Right ventricle myocardium superior (tissue), 1 donor: ENCODE measurements at places on chromosomes 6 and 20.

DNA sequence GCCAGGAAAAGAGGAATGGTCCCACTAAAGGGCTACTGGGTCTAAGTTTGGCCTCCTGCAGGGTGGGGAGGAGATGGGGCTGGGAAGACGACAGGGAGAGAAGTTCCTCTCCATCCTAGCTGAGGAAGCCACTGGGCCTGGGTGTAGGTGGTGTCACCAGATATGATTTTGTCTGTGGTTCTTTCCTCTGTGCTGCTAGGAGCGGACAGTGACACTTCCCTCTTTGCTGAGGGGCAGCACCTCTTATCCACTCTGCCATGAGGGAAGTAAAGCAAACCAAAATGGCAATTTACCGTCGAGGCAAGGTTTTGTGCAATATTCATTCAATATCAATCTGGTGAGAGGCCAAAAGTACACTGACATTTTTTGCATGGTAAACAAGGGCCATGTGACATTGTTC lies 33.0 kb upstream of the NR2E1 start:
- no peak for DNase-seq

DNA sequence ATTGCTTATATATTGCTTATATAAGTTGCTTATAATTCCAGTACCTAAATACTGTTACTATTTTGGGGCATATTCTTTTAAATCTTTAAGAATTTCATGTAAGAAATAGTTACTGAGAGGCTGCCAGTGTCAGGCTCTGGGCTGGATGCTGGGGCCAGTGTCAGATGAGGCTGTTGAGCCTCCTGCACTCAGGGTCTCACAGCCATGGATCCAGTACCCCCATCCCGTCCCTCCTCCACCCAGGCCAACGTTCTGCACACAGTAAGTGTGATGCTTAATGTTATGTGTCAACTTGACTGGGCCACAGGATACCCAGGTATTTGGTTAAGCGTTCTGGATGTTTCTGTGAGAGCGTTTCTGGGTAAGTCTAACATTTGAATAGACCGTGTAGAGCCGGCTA lies 119.5 kb upstream of the PMEPA1 start:
- no peak for DNase-seq

GRCh38 chr20:58043236-58044140 lies 185.0 kb downstream of the ANKRD60 start:
- DNase-seq, result no peak

- no peak for DNase-seq
Observed at GRCh38 chr20:58146081-58146745, 82.2 kb downstream of the ANKRD60 start.

- DNase-seq, result no peak
Observed at GRCh38 chr6:106477146-106477545, 116.6 kb downstream of the CRYBG1 start.

DNA sequence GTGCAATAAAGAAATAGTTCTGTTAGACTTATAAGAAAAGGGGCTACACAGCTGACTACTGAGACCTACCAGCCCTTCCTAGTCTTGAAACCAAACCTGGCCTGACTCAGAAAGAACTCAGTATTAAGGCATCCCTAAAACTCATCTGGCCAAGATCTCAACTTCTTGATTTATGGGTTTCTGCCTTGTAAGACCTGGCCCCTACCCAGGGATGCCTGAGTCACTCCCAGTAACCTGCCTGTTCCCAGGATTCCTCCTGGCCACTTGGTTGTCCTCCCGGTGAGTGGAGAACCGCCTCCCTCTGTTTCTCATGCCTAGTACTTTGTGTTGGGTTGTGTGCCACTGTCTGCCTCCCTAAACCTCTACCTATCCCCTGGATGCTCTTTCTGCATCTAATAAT lies 189.4 kb upstream of the PREP start:
- DNase-seq, result no peak

GRCh38 chr20:20802328-20802727 lies 89.9 kb upstream of the RALGAPA2 start:
- no peak for DNase-seq

- no peak for DNase-seq
Observed at GRCh38 chr6:65229825-65230224, 477.2 kb downstream of the EYS start.

GRCh38 chr6:105226598-105227294 lies 46.9 kb upstream of the POPDC3 start:
- DNase-seq, result no peak

- DNase-seq, result no peak
Observed at GRCh38 chr6:130000526-130001421, 17.6 kb upstream of the L3MBTL3 start.

- DNase-seq, result peak; percentile 63
Observed at GRCh38 chr6:14726816-14727493, 518.9 kb upstream of the JARID2 start.

DNA sequence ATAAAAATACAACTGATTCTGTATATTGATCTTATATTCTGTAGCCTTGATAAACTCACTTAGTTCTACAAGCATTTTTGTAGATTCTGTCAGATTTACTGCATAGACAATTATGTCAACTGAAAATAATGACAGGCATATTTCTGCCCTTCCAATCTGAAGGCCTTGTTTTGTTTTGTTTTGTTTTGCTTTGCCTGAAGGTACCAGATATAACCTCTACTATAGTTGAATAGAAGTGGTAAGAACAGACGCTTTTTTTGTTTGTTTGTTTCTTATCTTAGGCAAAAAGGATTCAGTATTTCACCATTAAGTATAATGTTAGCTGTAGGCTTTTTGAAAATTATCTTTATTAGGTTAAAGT lies 64.6 kb upstream of the RSPO3 start:
- DNase-seq, result no peak

GRCh38 chr6:31879901-31880300 lies 1.1 kb upstream of the SLC44A4 start:
- DNase-seq, result no peak

- no peak for DNase-seq
Observed at GRCh38 chr6:166223079-166223478, 55.4 kb upstream of the TBXT start.

- DNase-seq, result no peak
Observed at GRCh38 chr20:41034239-41034638, 5.6 kb downstream of the TOP1 start.

- no peak for DNase-seq
Observed at GRCh38 chr20:49260218-49260617, 17.6 kb downstream of the ZNFX1 start.

- DNase-seq, result no peak
Observed at GRCh38 chr20:5211803-5212714, 85.3 kb downstream of the CDS2 start.

DNA sequence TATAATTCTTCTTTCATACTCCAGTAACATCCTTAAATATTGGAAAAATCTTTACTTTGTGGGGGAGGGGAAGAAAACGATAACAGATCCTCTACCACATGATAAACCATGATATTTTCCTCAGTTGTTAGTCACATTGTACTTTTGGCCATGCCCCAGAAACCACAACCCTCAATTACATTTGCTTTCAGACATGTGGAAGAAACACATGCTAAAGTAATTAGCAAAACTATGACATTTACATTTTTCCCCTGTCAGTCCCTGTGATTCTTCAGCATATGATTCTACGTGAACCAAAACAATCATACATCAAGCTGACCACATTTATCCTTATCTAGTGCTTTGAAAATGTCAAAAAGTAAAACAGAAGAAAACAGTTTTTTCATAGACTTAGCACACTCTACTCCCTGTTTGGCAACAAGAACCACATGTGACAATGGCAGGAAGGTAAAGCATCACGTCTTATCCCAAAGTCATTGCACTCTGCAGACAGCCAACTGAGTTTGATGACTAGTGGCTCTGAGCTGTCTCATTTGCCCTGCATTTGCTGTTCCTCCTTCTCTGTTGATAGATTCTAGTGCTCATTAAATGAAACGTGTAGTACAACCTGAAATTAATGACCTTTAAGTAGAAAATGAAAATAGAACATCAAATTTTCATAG lies 505.8 kb upstream of the MARCKS start:
- DNase-seq, result no peak

DNA sequence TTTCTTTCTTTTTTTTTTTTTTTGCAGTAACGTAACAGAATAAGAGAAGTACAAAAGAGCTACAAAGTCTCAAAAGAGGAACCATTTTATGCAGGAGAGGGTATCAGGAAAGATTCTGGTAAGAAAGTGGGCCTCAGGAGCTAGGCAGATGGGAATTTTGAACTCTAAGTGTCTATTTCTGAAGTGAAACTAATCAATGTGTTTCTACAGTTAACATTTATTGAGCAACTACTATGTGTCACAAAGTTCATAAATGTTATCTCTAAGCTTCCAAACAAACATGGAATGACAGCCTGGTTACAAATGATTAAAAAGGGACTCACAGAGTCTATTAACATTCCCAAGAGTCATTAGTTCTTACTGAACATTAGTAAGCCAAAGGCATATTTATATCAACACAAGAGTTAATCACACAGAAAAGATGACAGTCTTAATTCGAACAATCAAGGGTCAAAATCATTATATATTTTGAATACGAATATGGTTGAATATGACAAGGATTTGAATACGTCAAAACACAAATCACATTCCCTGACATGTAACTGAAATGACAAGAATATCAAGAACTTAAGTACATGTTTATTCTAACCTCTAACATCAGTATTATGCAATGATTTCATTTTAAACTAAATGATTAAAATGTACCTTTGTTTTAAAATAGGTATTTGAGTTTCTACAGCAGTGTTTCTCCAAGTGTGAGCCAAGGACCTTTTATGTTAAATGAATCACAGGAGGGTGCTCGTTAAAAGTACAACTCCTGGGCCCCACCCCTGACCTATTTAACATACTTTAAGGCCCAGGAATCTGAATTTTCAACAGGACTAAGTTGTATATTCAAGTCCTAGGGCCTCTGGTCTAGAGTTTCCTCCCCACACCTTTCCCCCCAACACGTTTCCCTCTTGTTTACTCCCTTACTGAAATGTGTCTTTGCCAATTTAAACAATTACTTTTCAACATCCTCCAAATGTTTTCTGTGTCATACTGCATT lies 89.7 kb downstream of the ATXN1 start:
- no peak for DNase-seq

GRCh38 chr6:111980143-111980542 lies 73.8 kb upstream of the CCN6 start:
- no peak for DNase-seq

- no peak for DNase-seq
Observed at GRCh38 chr20:8678098-8678776, 390.6 kb upstream of the PLCB4 start.

DNA sequence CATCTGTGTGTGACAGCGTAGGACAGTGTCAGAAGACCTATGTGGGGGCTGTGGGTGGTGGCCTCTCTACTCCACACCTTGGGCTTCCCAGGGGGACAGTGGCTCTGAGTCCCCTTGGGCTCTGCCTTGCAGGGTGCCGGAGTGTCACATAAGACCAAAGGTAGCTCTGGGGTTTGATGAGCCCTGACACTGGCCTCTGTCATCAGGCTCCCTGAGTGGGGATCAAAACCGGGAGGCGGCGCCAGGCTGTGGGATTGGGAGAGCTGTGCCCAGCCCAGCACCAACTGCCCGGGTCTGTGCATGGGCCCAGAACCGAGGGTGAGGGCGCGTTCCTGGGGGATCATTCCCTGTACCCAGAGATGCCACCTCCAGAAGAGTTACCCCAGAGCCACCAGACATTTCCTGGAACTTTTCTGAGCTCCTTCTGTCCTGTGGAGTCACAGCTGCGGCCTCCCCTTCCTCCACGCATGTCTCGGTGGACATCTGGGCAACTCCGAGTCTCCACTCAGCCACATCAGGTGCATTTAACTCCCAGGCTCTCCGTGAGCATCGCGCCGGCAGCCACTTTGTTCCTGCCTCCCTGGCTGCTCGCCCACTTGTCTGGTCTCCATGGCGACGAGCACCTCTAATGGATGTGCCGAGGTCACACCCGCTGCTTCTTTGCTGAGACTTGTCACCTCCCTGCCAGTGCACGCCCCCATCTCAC lies 94.7 kb downstream of the TMEM242 start:
- no peak for DNase-seq

GRCh38 chr6:43170417-43170930 lies 595 bp upstream of the SRF start:
- DNase-seq, result peak; percentile 87
